ENCODE measurements at places on chromosomes 2 and 18.

GRCh38 chr2:212956665-212957607 lies 194.5 kb downstream of the IKZF2 start:
- DNase-seq = no peak

GRCh38 chr18:78642296-78642951 lies 337.2 kb upstream of the SALL3 start:
- DNase-seq = no peak

- DNase-seq = no peak
Observed at GRCh38 chr2:29323961-29324360, 208.7 kb downstream of the CLIP4 start.

DNA sequence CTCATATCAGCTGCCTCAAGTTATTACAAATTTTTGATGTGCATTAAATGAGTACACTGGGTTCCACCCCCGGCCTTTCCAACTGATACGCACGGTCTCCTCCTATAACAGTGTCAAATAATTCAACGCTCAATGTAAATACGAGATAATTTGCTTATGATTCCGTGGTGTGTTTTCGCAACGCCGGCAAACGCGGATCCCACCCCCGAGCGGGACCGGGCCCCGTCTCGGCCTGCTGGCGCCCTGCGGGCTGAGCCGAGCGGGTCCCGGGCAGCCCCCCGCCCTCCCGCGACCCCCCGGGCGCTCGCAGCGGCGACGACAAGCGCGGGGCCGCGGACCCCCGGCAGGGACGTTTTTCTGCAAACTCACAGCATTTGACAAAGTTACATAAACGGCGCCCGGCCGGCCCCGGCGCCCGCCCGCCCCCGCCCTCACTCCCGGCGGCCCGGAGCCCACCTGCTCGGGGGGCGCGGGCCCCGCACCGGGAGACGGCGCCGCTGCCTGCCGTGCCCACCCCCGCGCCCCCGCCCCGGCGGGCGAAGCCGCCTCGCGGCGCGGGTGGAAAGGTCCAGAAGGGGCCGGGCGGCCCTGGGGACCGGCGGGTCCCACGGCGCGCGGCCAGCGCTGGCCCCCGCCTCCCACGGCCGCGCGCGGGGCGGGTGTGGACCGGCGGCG lies 762 bp downstream of the HDAC4 start:
- DNase-seq = peak; percentile 19

- DNase-seq = no peak
Observed at GRCh38 chr2:38371235-38371634, 5.8 kb downstream of the ATL2 start.
